ENCODE measurements at places on chromosomes 1 and 21. TPM values are rescaled to one million over a fixed set of nuclear protein-coding genes. Genes with fewer than 3 reads are reported as not detected.

DNA sequence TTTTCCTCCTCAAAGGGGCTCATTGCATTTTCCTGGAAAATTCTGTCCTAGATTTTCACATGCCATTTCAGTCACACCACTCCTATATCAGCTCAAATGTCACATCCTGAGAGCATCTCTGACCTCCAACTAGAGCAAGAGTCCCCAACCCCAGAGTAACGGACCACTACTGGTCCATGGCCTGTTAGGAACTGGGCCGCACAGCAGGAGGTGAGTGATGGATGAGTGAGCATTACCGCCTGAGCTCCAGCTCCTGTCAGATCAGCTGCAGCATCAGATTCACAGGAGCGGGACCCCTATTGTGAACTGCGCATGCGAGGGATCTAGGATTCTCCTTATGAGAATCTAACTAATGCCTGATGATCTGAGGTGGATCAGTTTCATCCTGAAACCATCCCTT lies 12.7 kb upstream of the RRP15 start:
- no peak for DNase-seq

GRCh38 chr1:235450433-235450832 lies 53.8 kb downstream of the B3GALNT2 start:
- no peak for DNase-seq

DNA sequence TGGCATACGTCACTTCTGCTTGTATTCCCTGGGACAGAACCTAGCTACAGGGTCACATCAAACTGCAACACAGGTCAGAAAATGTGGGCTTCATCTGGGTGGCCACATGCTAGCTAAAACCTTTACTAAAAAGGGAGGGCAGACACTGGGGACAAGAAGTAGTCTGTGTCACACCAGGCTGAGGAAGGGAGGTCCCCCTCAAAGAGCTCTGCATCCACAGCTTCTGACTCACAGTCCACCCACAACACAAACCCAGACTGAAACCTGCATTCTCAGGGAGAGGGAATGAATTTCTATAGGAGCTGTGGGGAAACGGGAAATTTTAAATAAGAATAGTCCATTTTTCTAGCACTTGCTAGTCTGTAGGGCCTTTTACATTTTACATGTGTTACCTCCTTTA lies 16.2 kb downstream of the OLIG2 start:
- no peak for DNase-seq

GRCh38 chr21:34946916-34947534 lies 102.1 kb downstream of the RUNX1 start:
- DNase-seq, result no peak

GRCh38 chr1:65068202-65069010 lies 79.6 kb upstream of the AK4 start:
- DNase-seq, result no peak

DNA sequence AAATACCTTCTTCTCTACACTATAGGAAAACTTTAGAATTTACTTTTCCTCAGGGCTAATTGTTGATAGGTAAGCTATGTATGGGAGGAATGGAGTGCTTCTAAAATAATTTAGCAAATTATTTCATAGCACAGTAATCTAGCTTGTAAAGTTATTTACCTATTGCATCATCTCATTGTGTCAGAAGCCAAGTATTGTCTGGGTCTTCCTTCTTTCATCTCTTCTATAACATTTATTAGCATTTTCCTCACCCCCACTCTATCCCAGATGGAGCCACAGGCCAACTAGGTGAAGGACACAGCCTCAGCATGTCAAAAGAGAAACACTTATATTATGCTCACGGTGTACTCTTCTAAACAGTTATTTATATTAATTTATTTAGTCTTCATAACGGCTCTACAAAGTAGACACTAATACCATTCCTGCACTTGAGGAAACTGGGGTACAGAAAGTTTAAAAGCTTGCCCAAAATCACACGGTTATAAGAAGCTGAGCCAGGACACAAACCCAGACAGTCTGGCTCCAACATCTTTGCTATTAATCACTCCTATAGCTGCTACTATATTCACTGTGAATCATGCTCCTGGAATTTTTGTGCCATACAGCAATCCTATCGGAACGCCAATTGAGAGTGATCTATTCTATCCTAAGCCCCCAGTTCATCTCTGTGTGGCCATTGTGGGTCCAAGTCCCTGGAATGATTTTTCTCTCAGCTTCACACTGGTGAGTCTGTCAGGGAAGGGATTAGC lies 43.1 kb downstream of the OR10J5 start:
- no peak for DNase-seq

GRCh38 chr1:20726118-20726911 lies 6.2 kb downstream of the SH2D5 start:
- no peak for DNase-seq

- DNase-seq, result peak; percentile 80
These were observed 539 bp downstream of the LAMC1 start for GRCh38 chr1:183023601-183024316.

DNA sequence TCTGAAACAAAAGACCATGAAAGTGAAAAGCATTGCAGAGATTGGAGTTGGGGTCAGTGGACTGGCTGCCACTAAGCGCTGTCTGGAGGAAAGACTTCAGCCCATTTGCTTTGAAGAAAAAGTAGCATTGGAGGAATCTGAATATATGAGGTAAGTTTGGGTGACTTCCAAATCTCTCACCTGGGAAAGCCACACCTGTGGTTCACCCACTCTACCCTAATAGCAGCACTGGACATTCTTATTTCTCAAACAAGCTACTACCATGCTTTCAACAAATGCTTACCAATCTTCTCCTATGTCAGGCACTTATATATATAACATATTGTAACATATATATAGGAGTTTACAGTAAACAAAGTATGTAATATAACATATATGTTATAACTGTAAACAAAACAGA lies 76.0 kb upstream of the POGK start:
- no peak for DNase-seq

GRCh38 chr1:23403735-23404486 lies 20.6 kb downstream of the TCEA3 start:
- DNase-seq, result peak; percentile 84

DNA sequence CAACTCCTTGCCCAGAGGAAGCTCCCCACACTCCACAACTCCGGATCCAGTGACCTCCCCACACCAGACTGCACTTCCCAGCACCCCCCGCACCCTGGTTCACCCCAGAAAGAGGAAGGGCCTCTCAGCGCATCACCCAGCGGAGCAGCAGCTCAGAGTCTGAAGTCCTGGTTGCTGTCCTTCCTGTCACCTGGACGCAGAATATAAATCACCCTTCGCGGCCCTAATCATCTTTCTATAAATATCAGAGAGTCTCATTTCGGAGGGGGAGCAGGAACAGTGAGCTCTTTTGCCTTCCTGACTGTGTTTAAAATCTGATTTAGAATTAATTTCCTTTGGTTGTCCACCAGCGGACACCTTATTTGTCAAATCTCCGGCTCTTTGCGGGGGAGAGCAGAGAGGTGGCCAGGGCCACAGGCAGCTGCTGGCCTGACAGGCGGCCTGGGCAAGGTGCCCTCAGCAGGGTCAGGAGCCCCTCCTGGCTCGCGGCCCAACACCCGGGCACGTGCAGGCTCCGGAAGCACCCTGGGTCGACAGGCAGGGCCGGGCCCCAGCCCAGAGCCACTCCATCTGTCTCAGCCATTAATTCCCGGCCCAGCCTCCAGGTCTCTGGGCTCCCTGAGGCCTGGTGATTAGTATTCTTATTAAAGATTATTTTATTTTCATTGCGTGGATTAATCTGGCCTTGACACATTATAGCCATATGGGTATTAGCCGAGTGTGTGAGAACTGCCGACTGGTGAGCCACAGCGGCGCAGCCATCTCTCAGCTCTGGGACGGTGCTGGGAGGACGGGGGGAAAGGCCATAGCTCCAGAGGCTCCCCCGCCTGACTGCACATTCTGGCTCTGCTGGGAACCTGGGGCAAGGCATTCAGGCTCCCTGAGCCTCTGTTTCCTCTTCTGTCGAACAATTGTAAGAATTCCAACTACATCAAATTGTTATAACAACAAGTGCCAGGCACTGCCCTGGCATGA lies 19.7 kb downstream of the EPHA8 start:
- DNase-seq, result no peak

Gene RNU1-1
- 1.2 TPM for polyA plus RNA-seq

- DNase-seq, result no peak
These were observed 294.5 kb downstream of the RRAGC start for GRCh38 chr1:38565020-38565491.

Gene IL24
- 0.29 TPM for polyA plus RNA-seq

GRCh38 chr1:227260433-227260832 lies 57.9 kb downstream of the CDC42BPA start:
- DNase-seq, result no peak

- DNase-seq, result no peak
These were observed 1016.1 kb downstream of the KCNT2 start for GRCh38 chr1:195591917-195592672.

Gene CELA3A
- not detected for polyA plus RNA-seq

DNA sequence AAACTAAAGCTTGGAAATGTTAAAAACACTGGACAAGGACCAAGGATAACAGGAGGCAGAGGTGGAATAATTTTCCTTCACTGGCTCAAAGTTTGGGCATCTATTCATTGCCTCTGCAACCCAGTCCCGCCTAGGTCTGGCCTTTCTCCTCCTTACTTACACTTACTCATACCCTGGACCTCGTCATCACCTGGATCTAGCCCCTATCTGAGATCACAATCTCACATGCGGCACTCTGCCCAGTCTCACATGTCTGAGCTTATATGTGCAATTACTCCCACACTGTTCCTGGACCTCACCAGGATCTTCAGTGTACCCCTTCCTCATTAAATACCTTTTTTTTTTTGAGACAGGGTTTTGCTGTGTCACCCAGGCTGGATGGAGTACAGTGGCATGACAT lies 37.6 kb downstream of the NVL start:
- no peak for DNase-seq

DNA sequence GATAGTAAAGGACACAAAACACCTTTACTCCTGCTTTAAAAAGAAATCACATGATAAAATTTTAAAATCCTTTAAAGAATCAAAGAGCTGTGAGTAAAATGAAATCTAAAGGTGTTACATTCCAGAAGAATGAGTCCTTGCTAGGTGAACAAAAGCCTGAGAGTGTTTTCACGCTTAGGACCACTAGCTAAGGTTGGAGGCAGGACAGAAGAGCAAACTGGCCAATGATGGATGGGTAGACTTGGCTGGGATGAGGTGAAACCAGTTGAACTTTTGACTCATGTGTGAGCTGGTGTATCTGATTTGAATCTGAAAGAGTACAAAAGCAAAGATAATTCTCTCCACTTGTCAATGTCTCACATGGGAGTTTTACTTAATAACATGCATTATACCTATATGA lies 35.1 kb downstream of the CATSPERE start:
- no peak for DNase-seq

GRCh38 chr1:32393832-32394140 lies 455 bp downstream of the BSDC1 start:
- no peak for DNase-seq

GRCh38 chr1:153678519-153679336 lies at the start of gene NPR1:
Gene NPR1 (plus strand): TSS chr1:153678688. CDS start chr1:153679109, 421 bp downstream.
- DNase-seq, result peak; percentile 73
